Cortex of kidney (tissue), 1 donor: ENCODE measurements at places on chromosomes 3 and 15.

GRCh38 chr15:75161917-75162414 is 39.7 kb upstream of the C15orf39 start:
- DNase-seq = no peak

GRCh38 chr3:98433764-98434163 is 29.2 kb upstream of the OR5K1 start:
- DNase-seq = no peak

DNA sequence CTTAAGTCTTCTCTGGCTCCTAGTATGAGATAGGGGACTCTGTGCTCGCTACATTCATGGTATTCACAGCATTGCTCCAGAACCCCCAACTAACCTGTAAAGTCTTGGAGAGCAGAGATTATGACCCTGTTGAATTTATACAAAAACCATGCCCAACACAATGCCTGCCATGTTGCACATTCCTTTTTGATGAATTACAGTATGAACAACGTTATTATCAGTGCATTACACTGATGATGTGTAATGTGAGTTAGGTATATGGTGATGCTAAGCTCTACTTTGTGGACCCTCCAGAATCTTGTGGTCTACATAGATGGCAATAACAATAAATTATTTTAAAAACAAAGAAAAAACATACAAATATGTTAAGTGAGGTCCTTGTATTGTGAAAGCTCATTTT is 64.3 kb downstream of the EOMES start:
- no peak for DNase-seq

- DNase-seq = no peak
These were observed 45.7 kb upstream of the DUT start for GRCh38 chr15:48285329-48286214.

GRCh38 chr15:32933236-32933635 is 215.4 kb downstream of the GREM1 start:
- no peak for DNase-seq
